ENCODE measurements at places on chromosomes 4 and X.

DNA sequence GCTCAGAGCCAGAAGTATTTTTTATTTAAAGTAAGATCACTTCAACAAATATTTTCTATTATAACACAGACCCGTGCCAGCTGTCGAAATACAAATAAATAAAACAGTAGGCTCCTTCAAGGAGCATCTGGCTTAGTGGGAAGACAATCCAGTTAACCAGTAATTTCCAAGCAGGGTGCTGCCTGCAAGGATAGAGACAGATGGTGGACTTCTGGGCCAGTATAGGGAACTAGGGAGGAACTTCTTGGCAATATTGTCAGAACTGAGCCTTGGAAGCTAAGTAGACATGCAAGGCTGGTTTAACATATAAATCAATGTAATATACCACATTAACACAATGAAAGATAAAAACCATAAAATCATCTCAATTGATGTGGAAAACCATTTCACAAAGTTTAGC is 17.0 kb upstream of the MTMR1 start:
- DNase-seq: no peak

- no peak for DNase-seq
Observed at GRCh38 chr4:123578276-123579029, 181.9 kb downstream of the SPRY1 start.

GRCh38 chrX:78011846-78012245 is 42.4 kb upstream of the PGAM4 start:
- DNase-seq: no peak

GRCh38 chr4:36207831-36208520 is 36.3 kb downstream of the ARAP2 start:
- no peak for DNase-seq

- no peak for DNase-seq
Observed at GRCh38 chr4:137952116-137952515, 290.0 kb downstream of the SLC7A11 start.

DNA sequence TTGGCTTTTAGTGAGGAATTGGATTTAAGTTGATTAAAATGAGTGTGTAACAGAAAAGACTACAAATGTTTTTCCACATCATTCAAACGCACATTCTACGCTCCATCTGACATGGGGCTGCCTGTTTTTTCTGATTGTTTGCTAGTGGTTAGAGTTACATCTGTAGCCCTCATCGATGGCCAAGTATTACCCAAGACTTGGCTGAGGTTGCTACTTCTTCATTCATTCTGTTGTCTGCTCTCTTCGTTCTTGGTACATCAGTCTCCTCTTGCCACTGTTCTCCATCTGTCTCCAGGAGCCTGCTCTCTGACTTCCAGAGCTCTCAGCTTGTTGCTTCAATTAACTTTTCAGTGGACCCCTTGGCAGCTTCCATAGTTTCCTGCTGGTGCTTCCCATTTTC is 1844.6 kb upstream of the TENM3 start:
- no peak for DNase-seq

GRCh38 chrX:113906168-113906567 is 677.7 kb upstream of the HTR2C start:
- DNase-seq: no peak

GRCh38 chr4:15066140-15066539 is 63.9 kb downstream of the CPEB2 start:
- no peak for DNase-seq

DNA sequence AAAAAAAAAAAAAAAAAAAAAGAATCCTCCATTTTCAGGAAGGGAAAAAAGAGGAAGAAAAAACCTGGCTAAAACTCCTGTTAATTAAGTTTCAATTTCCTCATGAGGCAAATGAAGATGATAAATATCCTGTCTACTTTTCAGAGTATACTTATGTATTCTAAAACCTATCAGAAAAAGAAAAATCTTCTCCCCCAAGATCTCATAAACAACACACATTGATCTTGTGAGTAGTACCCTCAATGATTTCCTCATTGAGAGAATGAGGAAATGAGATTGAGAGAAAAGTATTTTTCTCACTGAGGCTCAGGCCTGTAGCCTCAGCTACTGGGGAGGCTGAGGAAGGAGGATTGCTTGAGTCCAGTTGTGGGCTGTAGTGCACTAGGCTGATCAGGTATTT is 146.7 kb downstream of the TET2 start:
- DNase-seq: no peak

DNA sequence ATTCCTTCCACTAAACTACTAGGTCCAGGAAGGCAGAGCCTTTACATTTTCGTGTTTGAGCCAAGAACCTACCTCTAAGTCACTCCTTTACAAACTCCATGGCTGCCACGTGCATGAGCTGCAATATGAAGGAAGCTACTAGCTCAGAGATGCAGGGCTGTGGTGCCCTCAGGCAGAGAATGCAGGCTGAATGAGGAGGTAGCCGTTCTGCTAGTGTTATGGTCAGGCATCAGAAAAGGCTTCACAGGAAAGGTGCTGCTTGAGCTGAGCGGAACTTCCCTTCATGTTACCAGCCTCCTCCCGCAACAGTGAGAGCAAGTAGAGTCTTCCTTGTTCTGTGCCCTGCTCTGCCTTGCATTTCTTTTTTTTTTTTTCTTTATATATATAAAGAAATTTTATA is 148.3 kb upstream of the PACRGL start:
- DNase-seq: no peak

DNA sequence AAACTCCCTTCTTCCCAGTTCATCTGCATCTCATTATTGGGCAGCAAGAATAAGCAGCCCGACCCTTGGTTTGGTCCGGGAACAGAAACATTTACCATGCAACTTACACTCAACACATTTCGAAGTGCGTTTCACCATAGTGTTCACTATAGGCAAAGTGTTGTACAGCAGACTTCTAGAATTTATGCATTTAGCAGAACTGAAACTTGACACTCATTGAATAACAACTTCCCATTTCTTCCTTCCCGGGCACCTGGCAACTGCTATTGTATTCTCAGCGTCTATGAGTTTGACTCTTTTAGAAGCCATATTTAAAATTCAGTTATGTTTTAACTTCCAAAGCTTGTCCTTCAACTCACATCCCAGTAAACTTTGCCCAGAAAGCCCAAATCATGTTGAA is 840.6 kb downstream of the NLGN4X start:
- no peak for DNase-seq

- no peak for DNase-seq
Observed at GRCh38 chr4:39521253-39521919, 5.9 kb downstream of the UGDH start.

GRCh38 chrX:155876704-155877103 is 4.4 kb upstream of the VAMP7 start:
- DNase-seq: no peak

- DNase-seq: no peak
Observed at GRCh38 chr4:94339779-94340178, 2.9 kb downstream of the HPGDS start.

DNA sequence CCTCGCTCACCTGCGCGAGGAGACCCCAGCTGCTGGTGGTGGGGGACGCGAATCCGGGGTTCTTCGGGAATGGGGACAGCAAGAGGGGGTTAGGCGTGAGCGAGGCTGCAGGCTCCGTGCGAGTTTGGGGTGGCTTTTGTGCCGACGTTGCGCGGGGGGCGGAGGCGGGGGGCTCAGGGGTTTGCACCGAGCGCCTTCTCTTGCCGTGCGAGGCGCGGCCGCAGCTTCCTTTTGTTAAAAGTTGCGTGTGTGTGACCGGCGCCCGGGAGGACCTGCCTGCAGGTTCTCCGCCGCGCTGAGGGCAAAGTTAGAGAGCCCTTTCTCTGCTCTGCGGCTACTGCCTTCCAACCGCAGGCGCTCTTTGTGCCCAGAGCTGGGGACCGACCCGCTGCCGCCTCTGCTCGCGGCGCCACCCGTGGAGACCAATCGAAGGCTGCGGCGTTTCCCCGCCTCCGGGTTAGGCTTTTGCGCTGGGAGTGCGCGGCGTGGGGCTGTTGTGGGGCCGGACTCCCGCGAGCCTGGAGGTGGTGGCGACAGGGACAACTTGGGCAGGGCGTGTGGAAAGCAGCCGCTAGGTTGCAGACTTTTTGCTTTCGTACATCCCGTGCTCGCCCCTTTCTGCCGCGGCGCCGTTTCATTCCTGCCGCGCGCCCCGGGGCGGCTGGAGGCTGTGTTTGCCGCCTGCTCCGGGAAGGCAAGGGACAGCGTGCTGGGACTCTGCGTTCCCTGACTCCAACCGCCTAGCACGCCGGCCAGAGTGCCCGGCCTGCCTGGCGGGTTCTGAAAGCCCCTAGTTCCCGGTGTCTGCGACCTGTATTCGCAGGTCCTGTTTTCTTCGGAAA is 716 bp downstream of the KIT start:
- DNase-seq: no peak

DNA sequence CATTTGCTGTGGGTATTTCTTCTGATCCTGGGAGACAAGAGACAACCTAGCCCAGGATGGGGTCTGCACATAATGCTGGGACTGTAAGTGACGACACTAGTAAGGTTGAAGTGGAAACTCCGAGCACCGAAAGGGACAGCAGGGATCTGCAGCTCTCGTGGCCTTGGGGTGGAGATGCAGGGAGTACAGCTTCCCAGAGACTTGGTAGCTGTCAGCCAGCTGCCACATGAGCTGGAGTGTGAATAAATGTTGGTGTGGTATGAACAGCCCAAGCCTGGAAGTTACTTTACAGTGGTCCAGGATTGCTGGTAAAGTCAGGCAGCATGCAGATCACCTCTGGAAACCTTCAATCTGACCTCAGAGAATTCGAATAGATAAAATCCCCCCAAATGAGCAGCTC is 97.6 kb downstream of the FAM193A start:
- no peak for DNase-seq

DNA sequence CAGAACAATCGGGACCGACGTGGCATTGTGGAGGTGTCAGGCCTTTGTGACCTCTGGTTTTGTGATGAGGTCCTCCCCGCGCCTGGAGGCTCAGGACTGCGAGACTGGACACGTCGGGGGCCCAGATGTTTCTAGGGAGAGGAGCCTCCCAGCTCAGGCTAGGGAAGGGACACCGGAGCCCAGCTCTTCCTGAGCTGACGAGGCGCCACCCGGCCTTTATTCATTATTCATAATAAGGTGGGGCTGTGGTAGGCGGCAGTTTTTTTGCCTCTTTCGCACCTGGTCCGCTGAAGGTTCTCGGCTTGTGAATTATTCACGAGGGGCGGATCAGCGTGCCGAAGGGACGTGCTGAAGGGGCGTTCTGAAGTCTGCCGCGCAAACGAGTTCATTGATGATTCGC is 2.3 kb upstream of the UBA1 start:
- no peak for DNase-seq

DNA sequence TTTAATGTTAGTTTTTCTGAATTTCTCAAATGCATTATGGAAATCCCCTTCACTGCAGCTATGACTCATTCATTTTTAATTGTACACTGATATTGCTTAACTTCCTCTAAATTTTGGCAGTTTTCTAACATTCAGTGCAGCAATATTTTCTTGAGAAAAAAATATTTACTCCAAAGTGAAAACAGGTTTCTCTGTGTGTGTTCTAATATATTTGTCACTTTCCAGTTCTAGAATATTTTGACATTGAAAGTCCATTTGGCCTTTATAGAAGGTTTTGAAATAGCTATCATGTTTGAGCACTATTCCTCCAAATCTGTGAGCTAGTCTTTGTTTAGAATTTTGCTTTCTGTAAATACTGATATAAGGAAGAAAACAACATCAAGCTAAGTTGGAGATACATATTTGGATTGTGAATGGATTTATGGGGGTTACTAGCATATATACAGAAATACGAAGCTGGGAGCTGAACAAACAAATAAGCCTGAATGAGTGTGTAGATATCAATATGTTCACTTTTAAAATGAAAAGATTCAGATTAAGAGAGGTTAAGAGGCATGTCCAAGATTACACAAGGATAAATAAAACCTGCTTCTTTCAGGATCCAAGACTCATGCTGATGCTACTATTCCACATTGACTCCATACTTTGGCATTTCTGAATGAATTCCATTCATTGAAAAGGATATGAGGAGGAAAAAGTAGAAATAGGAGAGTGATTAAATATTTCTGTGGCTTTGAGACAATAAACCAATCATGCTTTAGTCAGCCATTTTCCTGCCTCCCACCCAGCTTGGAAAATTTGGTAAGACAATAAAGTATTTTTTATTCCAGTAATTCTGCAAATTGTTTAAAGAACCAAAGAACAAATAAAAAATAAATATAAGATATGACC is 57.3 kb upstream of the SLIT2 start:
- no peak for DNase-seq

- no peak for DNase-seq
Observed at GRCh38 chr4:74543983-74544382, 99.0 kb downstream of the AREG start.

GRCh38 chrX:51614353-51615012 is 4.2 kb downstream of the CENPVL3 start:
- no peak for DNase-seq

GRCh38 chrX:18654875-18655836 is 16.8 kb downstream of the RS1 start:
- DNase-seq: no peak

DNA sequence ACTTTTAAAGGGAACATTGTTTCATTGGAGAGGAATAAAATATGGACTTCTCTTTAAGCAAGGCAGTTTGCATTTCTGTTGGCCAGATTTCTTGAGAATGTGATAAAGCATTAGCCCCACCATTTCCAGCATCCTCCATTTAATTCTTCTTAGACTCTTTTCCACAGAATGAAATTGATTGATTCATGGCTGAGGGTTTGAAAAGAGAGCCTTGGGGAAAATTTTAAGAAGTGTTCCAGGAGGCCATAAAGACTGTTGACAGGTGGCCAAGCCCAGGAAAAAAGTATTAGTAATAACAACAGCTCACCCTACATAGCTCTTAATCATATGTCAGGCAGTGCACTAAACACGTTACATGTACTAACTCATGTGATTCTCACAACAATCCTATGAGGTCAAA is 53.4 kb downstream of the SHROOM3 start:
- no peak for DNase-seq
